ENCODE measurements at places on chromosomes 2 and 18.

- no peak for DNase-seq
These were observed 540 bp downstream of the ATP9B start for GRCh38 chr18:79069717-79070151.

- no peak for DNase-seq
These were observed 1.5 kb downstream of the COL5A2 start for GRCh38 chr2:189178054-189178453.

- no peak for DNase-seq
These were observed 70.1 kb downstream of the PLEKHA3 start for GRCh38 chr2:178550352-178550751.

DNA sequence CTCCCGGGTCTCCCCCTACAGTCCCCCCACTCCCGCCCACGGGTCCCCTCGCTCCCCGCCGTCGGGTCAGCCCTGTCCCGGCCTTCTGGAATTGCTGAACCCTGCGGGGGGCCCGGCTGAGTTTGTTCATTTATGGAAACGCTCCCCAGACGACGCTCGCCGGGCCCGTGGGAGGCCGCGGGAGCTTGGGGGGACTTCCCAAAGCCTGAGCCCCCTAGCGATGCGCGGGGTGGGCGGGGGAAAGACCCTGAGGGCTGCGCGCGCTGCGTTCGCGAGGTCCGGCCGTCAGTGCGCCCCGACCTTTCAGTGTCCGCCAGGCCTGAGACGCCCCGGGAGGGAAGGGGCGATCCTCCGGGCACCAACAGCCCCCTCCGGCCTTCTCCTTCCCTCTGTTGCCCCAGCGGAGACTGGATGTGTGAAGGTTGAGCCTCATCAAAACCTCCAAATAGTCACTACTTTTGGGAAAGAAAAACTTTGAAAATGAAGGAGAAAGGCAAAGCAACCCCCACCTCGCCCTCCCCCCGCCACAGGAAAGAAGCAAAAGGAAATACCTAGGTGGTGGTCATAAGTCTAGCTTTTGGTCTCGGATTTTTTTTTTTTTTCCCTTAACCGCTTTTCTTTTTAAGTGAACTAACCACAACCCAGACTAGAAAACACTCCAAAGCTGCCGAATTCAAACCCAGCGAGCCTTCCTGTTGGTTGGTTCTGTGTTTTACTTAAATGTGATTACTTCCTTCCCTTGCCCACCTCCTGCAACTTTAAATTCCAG lies 509 bp upstream of the CYS1 start:
- no peak for DNase-seq

- no peak for DNase-seq
These were observed 257.4 kb upstream of the SLC14A2 start for GRCh38 chr18:45357686-45358470.

- no peak for DNase-seq
These were observed 28.0 kb upstream of the CCNYL1 start for GRCh38 chr2:207683438-207683837.
